ENCODE measurements at places on chromosomes 1 and 21.

DNA sequence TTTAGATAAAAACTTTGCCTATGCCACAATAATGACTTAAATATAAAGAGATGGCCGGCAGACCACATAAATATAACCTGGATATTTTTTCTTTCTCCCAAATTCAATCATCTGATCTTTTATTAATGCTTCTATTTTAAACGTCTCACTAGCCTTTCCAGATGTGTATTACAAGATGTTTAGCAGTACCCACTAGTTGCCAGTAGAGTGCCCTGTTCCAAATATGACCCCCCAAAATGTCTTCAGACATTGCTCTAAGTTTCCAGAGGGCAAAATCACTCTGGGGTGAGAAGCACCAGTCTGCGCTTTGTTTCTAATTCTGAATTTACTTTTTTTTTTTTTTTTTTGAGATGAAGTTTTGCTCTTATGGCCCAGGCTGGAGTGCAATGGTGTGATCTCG lies 268.1 kb downstream of the GRIK1 start:
- DNase-seq = no peak

- no peak for DNase-seq
These were observed 34.0 kb downstream of the NPHS2 start for GRCh38 chr1:179541774-179542173.

DNA sequence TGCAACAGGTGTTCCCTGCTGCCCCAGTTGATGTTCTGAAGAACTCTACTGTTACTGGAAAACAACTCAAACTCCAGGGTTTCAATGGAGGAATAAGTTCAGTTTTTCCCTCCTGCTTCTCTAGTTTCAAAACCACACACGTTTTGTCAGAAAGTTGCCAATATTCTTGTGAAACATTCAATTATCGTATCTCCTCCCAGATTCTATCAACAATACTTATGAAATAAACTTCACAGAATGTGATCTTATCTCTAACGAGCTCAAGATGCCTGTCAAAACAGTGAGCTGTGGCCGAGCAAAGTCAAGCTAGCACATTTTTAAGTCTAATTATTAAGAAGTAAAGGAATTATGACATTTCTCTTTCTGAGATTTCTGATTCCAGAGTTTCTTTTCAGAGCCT lies 4.7 kb downstream of the OR2B11 start:
- DNase-seq = no peak

DNA sequence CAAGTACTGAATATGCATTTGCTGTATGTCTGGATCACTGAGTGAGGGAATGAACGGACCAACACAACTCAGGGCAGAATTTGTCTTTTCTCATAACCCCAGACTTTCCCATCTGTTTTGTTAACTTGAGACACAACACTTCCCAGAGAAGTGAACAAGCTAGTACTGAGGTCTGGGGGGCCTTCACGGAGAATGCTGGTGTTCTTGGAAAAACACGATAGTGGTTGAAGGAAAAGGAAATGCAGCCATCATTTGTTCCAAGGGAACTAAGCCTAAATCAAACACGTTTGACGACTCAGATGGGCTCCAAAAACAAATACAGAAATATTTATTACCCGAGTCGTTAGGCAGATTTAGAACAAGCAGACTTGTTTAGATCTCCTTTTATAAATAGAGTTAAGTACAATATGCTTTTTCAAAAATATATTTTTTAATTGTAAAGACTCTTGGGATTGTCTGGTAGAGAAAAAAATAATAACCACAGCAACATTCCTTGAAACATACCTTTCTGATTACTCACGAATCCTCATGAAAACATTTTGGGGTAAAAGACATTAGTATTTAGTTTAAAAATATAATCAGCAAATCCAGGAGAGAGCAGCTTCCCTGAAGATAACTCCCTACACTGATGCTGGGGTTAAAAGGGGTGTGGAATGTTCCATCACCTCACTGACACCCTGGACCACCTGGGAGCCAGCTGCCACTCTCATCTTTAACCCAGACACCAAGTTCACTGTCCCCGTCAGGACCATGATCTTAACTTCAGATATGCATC lies 427.7 kb upstream of the RUNX1 start:
- no peak for DNase-seq

DNA sequence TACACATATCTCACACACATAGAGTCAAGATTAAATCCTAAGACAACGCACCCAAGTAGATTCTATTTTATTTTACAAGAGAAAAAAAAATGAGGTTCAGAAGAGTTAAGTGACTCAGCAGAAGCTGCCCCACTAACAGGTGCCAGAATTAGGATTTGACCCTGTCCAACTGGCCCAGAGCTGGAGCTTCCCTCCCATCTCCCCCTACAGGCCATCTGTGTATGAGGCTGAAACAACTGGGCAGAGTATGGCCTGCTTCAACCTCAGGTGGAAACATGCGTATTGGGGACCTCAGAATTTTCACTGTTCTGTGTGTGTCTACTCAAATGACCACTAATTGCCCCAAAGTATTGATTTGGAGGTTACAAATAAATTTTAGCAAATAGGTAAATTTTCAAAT lies 29.9 kb downstream of the PSMG1 start:
- no peak for DNase-seq

DNA sequence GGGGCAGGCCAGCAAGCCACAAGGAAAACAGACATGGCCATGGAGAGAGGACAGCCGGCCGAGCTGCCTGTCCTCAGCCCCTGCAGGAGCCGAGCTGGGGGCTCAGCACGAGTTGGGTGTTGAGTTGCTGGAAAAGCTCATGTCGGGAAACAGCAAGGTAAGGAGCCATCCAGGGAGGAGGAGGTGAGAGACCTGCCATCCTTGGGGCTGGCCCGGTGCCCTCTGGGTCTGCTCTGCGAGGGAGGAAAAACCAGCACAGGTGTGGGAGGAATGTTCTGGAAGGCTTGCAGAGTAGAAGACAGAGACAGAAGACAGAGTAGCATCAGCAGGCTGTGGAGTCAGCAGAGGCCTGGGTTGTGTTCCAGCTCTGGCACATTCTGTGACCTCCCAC lies 548.8 kb downstream of the PTPRU start:
- no peak for DNase-seq

DNA sequence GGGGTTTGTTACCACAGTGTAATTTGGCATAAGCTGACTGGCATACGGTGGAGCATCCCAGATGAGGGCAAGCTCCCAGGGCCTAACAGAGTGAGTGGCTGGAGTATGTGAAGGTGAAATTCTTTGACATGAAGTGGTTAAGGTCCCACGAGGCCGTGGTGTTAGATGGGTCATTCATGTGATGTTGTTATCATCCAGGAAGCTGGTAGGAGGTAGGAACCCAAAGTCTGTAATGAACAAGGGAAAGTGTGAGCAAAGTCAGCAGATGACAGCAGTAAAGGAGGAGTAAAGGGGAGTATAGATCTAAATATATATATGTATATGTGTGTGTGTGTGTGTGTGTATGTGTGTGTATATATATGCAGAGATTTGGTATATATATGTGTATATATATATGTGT lies 47.6 kb downstream of the MDM4 start:
- DNase-seq = no peak

GRCh38 chr1:81414488-81415015 lies 386.2 kb upstream of the ADGRL2 start:
- no peak for DNase-seq

DNA sequence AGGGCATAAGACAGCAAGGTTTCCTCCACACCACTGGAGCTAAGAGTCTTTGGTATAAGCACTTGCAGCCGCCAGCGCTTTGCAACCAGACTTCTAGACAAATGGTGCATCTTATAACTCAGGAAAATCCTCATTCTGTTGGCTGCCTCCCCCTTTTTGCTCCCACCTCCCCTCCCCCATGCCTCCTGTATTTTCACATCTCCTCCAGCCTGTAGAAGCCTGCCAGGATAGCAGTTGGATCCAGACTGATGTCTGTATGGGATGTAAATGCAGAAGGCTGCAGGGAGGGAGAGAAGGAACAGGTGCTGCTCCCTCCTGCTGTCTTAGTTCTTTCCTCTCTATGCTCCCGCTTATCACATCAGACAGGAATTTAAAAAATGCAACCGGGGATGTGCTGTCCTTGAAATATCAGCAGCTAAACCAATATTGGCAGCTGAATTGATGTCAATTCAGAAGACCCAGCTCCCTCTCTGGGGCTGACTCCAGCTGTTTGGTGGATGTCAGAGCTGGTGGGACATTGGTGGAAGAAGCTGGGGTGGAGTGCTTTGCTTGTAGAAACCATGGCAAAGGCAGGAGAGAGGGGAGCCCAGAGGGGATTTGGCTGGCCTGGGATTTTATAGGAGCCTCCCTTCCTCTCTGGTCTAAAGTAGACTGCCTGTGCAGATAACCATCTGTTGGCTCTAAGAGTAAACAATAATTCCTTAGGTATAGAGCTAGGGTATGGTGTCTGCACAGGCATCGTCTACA lies 53.5 kb downstream of the NFASC start:
- DNase-seq = no peak

- DNase-seq = no peak
These were observed 1422.9 kb downstream of the KCNT2 start for GRCh38 chr1:195185321-195185720.

DNA sequence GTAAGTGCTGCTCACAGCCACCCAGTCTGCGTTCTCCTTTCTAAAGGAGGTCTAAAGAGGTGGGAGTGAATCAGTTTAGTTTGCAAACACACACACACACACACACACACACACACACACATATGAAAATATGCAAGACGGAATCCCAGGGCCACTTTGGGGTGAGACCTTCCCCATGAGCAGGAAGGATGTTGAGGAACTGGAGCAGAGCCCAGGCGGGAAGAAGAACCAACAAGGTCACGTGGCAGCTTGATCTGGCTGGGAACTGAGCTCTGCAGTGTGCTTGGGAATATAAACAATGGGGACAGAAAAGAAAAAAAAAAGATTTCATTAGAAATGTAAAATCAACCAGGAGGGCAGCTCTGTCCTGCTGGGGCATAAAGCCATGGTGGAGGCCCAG lies 32.6 kb downstream of the OR2G3 start:
- no peak for DNase-seq

DNA sequence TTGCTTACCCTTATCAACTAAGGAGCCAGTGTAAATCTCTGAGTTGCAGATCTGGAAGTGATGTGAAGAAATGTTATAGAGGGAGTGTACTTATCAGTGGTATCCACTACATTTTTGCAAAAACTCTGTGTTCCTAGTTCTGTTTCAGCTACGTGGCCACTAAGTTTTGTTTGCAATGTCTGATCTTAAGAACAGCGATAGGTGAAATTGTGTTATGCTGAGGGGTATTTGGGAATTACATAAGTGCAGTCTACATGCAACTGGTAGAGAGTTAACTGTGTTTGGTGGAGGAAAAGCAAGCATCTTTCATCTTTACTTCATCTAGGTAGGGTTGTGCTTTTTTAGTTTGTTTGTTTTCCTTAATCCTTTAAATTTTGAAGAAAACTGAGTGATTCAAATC lies 198.8 kb upstream of the SGIP1 start:
- DNase-seq = no peak

DNA sequence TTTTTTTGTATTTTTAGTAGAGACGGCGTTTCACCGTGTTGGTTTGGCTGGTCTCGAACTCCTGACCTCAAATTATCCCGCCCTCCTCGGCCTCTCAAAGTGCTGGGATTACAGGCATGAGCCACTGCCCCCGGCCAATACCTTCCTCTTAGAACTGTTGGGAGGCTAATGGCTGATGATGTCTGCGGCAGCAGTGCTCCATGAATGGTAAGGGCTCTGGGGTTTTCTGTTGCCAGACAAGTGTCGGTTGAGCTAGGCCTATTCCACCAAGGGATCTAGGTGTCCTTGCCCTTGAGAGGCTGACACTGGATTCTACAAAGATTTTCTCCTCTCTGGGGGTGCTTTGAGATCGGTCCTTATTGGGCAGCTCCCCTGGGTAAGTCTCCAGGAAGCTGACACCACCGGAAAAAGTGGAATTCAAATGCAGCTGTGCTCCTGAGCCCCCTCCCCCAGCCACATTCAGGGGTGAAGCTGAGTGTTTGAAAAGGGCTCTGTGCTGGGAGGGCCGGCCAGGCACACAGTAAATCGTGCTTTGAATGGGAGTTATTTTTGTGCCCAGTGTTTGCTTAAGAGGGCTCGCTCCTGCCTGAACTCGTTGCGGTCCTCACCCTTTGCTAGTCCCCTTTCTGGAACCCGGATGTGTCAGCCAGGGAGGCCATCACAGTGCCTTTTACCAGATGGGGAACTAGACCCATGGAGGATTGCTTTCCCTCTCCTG lies 5.2 kb downstream of the SOX13 start:
- DNase-seq = peak; percentile 96

DNA sequence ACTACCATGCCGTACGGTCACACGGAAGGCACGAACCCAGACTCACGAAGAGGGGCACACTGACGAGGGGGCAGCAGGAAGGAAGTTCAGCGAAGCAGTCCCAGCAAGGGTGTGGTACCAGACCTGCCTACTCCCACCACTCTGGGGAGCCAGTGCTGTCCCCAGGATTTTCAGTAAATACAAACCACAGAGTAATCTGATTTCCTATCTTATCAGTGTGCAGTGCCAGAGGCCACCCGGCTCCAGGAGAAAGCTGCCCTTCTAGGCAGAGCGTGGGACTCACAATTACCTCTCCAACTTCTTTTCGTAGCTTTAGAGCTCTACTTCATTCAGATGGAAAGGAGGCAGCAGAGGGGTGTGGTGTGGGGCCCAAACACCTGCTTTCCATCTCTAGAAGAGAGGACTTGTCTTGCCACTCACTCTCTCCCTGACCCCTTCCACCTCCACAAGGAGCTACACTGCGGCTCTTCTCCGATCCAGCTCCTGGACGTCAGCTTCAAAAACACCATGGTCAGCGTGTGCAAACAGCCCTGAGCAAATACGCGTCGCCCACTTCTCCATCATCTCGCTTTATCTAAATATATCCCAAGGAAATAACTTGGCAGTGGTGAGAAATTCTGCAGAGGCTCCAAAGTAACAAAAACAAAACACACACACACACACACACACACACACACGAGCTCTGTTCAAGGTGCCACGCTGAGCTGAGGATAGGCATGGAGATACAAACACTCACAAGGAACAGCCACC lies 98.5 kb downstream of the MRPL37 start:
- no peak for DNase-seq

Measured in NCI-H187 (cell line).